ENCODE measurements at places on chromosomes 1 and 21. TPM values are rescaled to one million over a fixed set of nuclear protein-coding genes. Genes with fewer than 3 reads are reported as not detected.
A peak's percentile ranks its signal among the peaks of the same experiment; 100 is the strongest.

DNA sequence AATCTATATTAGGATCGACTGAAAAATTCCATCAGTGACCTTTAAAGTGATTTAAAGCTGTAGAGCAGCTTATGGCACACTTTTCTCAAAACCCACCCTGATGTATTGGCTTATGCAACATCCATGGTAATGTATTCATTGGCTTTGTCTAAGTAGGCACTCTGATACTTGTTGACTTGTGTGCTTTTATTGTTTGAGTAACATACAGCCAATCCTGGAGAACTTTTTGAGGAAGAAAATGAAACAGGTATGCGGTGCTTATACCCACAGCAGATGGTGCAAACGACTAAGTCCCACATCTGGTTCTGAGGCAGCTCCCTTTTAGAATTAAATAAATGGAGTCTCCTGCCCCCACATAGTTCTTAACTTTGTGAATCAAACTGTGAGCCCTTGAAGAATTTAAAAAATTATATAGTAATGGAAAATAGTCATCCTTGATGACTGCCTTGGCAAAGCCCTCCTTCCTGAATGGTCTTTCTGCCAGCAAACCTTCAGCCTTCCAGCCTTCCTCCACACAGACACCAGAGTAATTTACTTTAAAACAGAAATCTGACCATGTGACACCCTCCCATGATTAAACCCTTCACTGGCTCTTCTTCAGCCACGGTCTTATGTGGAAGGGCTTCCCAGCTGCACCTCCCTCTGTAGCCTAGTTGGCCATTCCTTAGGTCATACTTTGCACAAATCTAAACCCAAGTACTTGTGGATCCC, 116.0 kb downstream of the BCAR3 start:
- no peak overlapping the region for H3K27ac ChIP-seq
- H3K27me3 ChIP-seq = no peaks in the 10 kb centered on the region
- peaks cover 79% of the 10 kb centered on the region for H3K36me3 ChIP-seq

WNT3A gene
- total RNA-seq = not detected

DNA sequence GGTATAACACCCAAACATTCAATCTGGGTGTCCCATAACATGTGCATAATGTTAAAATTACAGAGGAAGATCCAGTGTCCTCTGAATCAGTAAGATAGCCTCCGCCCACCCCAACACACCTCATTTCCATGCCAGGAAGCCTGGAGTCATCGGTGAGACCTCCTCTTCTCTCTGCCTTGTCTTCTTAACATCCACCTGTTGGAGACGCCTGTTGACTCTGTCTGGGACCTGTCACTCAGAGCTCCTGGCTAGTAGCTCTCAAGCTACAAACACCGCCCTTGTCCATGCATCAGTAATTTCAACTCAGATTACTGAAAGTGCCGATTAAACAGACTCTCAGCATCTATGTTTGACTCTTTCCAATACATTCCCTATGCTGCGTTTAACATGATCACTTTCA, 27.4 kb downstream of the KCNJ15 start:
- no peaks in the 10 kb centered on the region for H3K36me3 ChIP-seq
- H3K4me3 ChIP-seq = no peak overlapping the region
- peak overlapping the region; percentile 68 for H3K27ac ChIP-seq
- no peaks in the 10 kb centered on the region for H3K4me1 ChIP-seq
- no peaks in the 10 kb centered on the region for H3K27me3 ChIP-seq
- no peak for DNase-seq

DNA sequence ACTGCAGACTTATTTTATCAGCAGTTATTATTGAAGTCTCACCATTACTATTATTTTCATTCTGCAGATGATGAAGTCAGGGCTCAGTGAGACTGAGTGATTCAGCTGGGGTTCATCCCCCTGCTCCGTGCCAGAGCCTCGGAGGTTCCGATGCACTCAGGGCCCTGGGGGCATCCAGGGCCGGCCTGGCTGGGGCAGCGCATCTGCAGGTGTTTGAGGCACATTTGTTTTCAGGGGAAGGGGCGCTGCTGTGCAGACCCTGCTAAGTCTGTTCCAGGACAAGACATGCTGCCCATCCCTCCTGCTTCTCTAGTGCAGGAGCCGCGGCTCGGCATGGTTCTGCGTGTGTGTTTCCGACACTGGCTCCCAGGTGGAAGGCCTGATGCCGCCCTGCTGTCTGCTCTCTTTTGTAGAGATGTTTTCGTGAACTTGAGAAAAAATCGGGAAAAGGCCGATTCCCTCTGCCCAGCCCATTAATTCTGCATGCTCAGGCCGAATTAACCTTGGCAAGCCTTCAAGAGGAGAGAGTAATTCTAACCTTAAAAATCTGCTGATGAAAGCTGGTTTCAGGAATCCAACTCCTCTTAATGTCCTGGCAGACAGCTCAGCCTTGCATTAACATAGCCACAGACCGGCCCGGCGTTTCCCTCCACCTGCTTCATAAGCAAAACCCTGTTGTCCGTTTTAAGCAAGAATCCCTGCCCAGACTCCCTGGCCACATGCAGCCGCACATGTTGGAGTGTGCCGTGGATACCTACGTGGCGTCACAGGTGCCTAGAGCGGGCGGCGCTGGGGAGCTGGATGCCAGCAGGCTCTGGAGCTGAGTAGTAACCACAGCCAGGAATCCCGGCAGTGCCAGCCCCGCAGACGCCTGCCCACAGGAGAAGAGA, 316.0 kb upstream of the VAMP3 start:
- H3K36me3 ChIP-seq = no peaks in the 10 kb centered on the region
- peaks cover 39% of the 10 kb centered on the region for H3K4me1 ChIP-seq
- H3K27ac ChIP-seq = peak overlapping the region; percentile 58
- H3K27me3 ChIP-seq = no peaks in the 10 kb centered on the region
- H3K4me3 ChIP-seq = no peak overlapping the region

NMNAT2 gene
- 0.13 TPM for total RNA-seq

DNA sequence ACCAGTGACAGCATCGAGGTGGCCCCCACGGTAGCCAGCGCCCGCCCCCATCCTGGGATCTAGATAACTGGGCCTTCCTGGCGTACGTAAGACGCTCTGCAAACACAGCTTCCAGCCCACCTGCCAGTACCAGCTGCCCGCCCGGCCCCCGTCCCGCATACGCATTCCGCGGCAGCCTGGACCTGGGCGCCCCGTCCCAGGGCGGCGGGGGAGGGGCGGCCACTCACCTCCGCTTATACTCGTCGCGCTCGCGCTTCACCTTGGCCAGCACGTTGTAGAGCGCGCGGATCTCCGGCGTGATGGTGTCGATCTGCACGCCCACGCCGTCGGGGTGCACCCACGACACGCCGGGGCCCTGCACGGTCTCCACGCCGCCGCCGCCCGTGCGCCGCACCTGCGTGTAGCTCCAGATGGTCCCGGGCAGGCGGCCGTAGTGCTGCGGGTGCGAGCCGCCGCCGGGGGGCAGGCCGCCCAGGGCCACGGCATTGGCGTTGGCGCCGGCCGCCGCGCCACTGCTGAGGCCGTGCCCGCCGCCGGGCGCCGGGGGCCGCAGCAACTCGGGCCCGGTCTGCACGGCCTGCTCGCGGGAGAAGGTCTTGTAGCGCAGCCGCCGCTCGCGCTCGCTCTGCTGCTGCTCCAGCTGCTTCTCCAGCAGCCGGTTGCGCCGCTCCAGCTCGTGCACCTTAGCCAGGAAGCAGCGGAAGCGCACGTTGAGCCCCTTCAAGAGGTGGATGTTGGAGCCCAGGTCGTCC, 859 bp downstream of the IFFO2 start:
- DNase-seq = peak; percentile 92
- peak overlapping the region; percentile 89 for H3K4me3 ChIP-seq
- peak overlapping the region; percentile 51 for H3K27ac ChIP-seq
- H3K36me3 ChIP-seq = no peaks in the 10 kb centered on the region
- peaks cover 64% of the 10 kb centered on the region for H3K4me1 ChIP-seq
- no peaks in the 10 kb centered on the region for H3K27me3 ChIP-seq

FCAMR gene
- total RNA-seq = not detected

Data from spleen (tissue), 13 donors.